Skeletal muscle tissue (tissue), 5 donors: ENCODE measurements at places on chromosomes 6 and 20. TPM values are rescaled to one million over a fixed set of nuclear protein-coding genes. Genes with fewer than 3 reads are reported as not detected.

Gene EPPIN
- not detected for total RNA-seq

Gene TRERF1
- total RNA-seq = 3.7 TPM

Gene C6orf15
- not detected for total RNA-seq

Gene ZNF334
- 3.7 TPM for total RNA-seq

Gene SNAP91
- total RNA-seq = 2.1 TPM

Gene SLC17A3
- not detected for total RNA-seq

Gene ADGRF4
- not detected for total RNA-seq

Gene PPP1R14C
- total RNA-seq = 14.1 TPM

Gene TFAP2C
- total RNA-seq = not detected

Gene PHIP
- total RNA-seq = 22.4 TPM

Gene HTR1E
- not detected for total RNA-seq

Gene SMPDL3A
- total RNA-seq = 11.0 TPM

Gene GSTA3
- total RNA-seq = not detected

Gene WFDC12
- total RNA-seq = not detected

Gene KCNQ2
- total RNA-seq = 1.6 TPM

Gene SLC17A4
- total RNA-seq = not detected

Gene STMN3
- 10.4 TPM for total RNA-seq

Gene PHACTR3
- 1.0 TPM for total RNA-seq

Gene OPRL1
- 0.52 TPM for total RNA-seq

Gene TMEM244
- total RNA-seq = not detected

Gene RNASET2
- total RNA-seq = 20.9 TPM

Gene SYNDIG1
- 2.6 TPM for total RNA-seq

Gene CLDN20
- not detected for total RNA-seq

Gene GLP1R
- total RNA-seq = not detected
